Hair follicle dermal papilla cell (primary cell): ENCODE measurements at places on chromosomes 5 and 9. TPM values are rescaled to one million over a fixed set of nuclear protein-coding genes. Genes with fewer than 3 reads are reported as not detected.

The RFESD gene
- total RNA-seq = 1.5 and 1.7 TPM in 2 replicates

The CRB2 gene
- total RNA-seq = under 0.01 and 0.16 TPM in 2 replicates

The CAPSL gene
- total RNA-seq = 1.1 TPM in 1 of 2 replicates, not detected in the other

The SLC45A2 gene
- 0.16 TPM in 1 of 2 replicates, not detected in the other for total RNA-seq

The PRUNE2 gene
- total RNA-seq = 43.6 and 56.6 TPM in 2 replicates

The ACTBL2 gene
- total RNA-seq = not detected in 2 replicates

The PCDHAC2 gene
- 0.73 and 1.8 TPM in 2 replicates for total RNA-seq

The CER1 gene
- total RNA-seq = not detected in 2 replicates

The SPIN1 gene
- total RNA-seq = 112 and 122 TPM in 2 replicates

The GLRA1 gene
- not detected in 2 replicates for total RNA-seq

The ROR2 gene
- total RNA-seq = 26.4 and 31.5 TPM in 2 replicates

The FRRS1L gene
- total RNA-seq = 1.9 and 4.5 TPM in 2 replicates

The HAVCR2 gene
- 0.16 and 0.36 TPM in 2 replicates for total RNA-seq

The HRCT1 gene
- not detected in 2 replicates for total RNA-seq

The IL6ST gene
- total RNA-seq = 430 and 460 TPM in 2 replicates

The IFNB1 gene
- total RNA-seq = not detected in 2 replicates

The C9orf152 gene
- total RNA-seq = not detected in 2 replicates

The PCDHA2 gene
- total RNA-seq = 0.12 and 0.16 TPM in 2 replicates

The FGF10 gene
- 1.9 and 3.7 TPM in 2 replicates for total RNA-seq

The ERAP2 gene
- 7.8 and 52.2 TPM in 2 replicates for total RNA-seq

The SLC46A2 gene
- not detected in 2 replicates for total RNA-seq
